ENCODE measurements at places on chromosomes 11 and 22. TPM values are rescaled to one million over a fixed set of nuclear protein-coding genes. Genes with fewer than 3 reads are reported as not detected.

- no peak for DNase-seq
These were observed 146.8 kb downstream of the ENTHD1 start for GRCh38 chr22:39746600-39747262.

DNA sequence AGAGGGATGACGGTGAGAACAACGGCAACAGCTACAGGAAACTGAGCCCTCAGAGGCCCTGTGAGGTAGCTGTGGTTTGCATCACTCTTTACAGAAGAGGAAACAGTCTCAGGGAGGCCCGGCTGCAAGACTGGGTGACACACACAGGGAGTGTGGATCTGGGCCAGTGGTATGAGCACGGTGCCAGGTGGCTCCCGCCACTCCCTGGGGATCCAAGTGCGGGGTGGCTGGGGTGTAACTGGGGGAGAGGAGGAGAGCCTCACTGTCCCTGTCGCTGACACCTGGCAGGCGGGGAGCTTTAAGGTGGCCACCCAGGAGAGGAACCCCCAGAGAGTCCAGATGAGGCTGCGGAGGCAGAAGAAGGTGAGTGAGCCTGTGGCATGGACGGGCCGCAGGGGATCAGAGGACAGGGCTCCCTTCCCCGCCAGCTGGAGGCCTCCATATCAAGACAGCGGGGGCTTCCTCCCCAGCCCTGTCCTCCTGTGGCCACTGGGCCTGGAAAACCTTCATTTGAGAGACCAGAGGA lies 5.6 kb downstream of the RGL4 start:
- DNase-seq, result no peak

- DNase-seq, result no peak
These were observed 266.9 kb downstream of the KIRREL3 start for GRCh38 chr11:126733685-126734084.

GRCh38 chr11:94152678-94153065 lies 24.0 kb downstream of the PANX1 start:
- no peak for DNase-seq

DNA sequence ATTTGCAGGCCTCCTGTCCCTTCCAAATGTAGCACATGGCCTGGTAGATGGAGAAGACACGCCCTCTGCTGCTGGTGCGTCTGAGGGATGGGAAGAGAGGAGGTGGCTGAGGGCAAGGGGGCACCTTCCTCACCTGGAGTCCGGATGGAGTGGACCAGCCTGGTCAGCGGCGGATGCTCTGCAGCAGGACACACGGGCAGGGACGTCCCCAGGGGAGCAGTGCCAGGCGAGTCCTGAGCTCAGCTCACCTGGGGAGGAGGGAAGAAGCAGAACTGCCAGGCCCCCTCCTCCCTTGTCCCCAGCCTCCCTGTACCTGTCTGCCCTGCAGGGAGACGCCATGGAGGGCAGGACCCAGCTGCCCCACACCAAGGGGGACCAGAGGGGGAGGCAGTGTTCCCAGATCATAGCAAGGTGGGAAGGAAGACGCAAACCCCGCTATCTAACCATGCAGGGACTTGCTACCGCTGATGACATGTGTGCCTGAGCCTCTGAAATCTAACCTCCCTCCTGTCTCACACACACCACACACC lies 1495.9 kb downstream of the BRD1 start:
- DNase-seq, result no peak

DNA sequence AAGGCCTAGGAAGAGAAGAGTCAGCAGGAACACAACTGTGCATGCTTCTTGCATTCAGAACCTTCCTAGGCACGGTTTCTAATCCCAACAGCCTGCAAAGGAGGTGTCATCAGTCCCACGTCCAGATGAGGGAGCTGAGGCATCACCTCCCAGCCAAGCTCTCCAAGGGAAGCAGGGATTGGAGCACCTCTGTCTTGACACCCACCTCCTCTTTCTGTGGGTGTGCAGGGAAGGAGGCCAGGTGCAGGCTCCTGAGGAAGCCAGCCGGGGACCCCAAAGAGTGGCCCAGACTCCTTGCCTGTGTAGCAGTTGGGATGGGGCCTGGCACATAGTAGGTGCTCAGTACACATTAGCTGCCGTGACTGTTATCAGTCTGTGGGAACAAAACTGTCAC lies 2.0 kb downstream of the PNPLA5 start:
- DNase-seq, result no peak

DNA sequence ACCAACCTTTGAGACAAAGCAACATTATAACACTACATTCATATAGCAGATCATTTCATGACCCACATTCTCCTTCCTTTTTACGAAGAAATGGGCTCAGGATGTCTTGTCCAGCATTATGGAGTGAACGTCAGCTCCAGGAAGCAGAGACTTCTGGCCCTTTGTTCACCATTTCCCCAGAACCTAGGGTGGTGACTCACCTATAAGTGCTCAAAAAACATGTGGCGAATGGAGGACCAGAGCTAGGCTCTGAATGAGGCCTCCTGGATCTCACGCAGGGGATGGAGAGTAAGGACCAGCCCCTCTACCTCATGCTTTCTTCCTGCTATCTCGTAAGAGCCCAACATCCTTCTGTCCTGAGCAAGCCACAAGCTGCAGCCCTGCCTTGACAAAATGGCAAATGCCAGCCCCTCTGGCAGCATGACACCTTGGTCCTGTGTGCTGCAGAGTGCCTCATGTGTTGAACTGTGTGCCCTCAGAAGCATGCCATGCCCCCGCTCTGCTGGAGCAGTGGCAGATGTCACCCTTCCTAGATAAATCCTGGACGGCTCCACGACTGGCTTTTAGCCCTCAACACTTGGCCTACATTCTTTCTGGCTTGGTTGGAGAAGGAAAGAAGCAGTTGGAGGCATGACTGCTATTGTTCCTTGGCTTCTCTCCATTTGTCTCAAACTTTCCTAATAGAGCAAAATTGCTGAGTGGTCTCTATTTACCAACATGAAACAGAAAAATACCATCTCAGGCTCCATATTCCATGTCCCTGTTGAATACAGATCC lies 6.5 kb upstream of the ST3GAL4 start:
- DNase-seq, result no peak

GRCh38 chr11:104127828-104128227 lies 36.1 kb downstream of the PDGFD start:
- DNase-seq, result no peak

- DNase-seq, result no peak
These were observed 20.8 kb upstream of the DLAT start for GRCh38 chr11:112004389-112004788.

DNA sequence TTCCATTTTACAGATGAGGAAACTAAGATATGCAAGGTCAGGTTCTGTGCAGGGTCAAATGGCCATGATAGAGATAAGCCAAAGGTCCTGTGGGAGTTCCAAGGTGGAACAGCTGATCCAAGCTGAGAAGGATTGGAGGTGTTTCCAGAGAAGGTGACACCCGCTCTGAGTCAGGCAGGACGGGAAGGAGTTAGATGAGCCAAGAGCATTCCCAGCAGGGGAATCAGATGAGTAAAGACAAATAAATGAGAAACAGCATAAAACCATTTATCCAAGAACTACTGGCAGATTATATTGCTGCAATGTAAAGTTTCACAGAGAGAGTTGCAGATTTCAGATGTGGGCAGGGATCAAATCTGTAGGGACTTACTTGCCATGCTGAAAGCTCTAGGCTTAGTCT lies 18.9 kb upstream of the HEPHL1 start:
- no peak for DNase-seq

- no peak for DNase-seq
These were observed 156.5 kb upstream of the SOX6 start for GRCh38 chr11:16512899-16513241.

The GAL gene
- 16.5 TPM for total RNA-seq

The OR52I1 gene
- not detected for total RNA-seq

The RASGRP2 gene
- total RNA-seq, result 3.7 TPM

The APOA5 gene
- 0.39 TPM for total RNA-seq

The MUC5B gene
- total RNA-seq, result 1.2 TPM

The MAP6 gene
- total RNA-seq, result 0.21 TPM

The MMP12 gene
- total RNA-seq, result not detected

The KLHL35 gene
- total RNA-seq, result 10.9 TPM

The NPAS4 gene
- total RNA-seq, result 0.08 TPM

The GSC2 gene
- total RNA-seq, result 0.23 TPM
